Activated T-helper 9 cell treated with anti-CD3 and anti-CD28 coated beads, Interleukin-2, amount 50 U/mL, for 16 hours (primary cell): ENCODE measurements at places on chromosomes 13 and 19.

DNA sequence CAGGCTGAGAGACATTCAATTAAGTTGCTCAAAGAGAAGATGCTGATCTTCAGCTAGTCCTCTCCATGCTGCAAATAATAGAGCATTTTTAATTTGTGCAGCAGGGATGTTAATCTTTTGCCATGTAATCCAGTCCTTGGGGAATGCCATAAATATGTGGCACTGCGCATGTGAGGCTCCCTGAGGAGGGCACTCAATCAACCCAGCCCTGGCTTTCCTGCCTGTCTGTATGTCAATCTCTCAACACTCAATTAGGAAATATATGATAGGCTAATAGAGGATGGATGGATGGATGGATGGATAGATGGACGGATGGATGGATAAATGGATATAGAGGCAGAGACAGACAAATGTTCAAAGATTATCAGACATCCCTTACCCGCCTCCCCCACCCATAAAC is 31.6 kb upstream of the POP4 start:
- DNase-seq, result no peak

DNA sequence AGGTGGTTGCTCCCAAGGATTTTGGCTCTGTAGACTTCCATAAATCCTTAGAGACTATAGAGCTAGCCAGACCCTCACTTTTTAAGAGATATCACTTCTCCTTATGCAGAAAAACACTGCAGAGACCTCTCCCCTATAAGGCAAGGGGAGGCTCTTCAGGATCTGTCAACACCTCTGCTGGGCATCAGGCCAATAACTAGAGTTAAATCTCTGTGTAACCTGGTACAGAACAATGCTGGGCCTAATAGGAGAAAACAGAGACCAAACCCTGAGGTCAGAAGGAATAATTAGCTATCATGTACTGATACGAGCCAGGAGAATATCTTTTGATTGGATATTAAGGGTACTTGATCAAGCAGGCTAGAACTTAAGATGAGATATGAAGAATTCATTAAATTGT is 358.5 kb downstream of the TBC1D4 start:
- DNase-seq, result no peak

DNA sequence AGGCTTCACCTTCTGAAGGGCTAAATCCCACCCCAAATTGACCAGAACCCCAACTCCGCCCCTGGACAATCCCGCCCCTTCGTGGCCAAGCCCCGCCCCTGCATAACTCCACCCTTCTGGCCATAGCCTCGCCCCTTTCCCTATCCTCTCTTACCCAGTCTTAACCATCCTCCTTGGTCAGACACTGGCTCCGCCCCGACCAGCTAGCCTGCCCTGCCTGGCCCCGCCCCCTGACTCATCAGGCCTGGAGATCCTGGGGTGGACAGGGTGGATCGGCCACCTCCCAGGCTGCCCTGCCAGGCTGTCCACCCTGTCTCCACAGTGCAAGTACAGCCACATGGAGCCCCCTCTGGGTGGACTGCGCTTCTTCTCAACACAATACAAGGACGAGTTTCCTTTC is 8.0 kb upstream of the ZNF358 start:
- DNase-seq, result no peak

DNA sequence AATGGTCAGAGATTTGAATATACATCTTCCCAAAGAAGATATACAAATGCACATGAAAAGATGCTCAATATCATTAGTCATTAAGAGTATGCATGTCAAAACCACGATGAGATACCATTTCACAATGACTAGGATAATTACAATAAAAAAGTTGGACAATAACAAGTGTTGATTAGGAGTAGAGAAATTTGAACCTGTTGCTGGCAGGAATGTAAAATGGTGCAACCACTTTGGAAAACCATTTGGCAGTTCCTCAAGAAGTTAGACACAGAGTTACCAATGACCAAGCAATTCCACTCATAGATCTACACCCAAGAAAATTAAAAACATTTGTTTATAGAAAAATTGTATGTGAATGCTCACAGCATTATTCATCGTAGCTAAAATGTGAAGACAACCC is 33.2 kb upstream of the STARD13 start:
- DNase-seq, result no peak

- DNase-seq, result no peak
Measured at GRCh38 chr13:36778083-36778671, 40.8 kb upstream of the RFXAP start.

- no peak for DNase-seq
Measured at GRCh38 chr13:66369666-66370065, 860.5 kb downstream of the PCDH9 start.

DNA sequence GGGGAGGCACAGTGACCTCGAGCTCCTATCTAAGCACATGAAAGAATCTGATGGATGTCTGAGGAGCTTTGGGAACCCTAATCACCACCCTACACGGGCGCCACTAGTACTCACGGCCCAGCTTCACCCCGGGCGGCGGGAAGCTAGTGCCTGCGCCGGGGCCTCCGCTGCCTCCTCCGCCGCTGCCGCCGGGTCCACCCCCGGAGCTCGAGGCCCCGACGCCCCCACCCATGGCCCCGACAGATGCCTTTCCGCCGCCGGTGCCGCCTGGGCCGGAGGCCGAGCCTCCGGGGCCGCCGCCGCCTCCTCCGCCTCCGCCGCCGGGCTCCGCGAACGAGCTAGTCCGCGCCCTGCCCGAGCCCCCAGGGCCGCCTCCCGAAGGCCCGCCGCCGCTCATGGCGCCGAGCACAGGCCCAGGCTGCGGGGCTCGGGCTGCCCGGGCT is 312 bp downstream of the GSK3A start:
- DNase-seq, result peak; percentile 21

DNA sequence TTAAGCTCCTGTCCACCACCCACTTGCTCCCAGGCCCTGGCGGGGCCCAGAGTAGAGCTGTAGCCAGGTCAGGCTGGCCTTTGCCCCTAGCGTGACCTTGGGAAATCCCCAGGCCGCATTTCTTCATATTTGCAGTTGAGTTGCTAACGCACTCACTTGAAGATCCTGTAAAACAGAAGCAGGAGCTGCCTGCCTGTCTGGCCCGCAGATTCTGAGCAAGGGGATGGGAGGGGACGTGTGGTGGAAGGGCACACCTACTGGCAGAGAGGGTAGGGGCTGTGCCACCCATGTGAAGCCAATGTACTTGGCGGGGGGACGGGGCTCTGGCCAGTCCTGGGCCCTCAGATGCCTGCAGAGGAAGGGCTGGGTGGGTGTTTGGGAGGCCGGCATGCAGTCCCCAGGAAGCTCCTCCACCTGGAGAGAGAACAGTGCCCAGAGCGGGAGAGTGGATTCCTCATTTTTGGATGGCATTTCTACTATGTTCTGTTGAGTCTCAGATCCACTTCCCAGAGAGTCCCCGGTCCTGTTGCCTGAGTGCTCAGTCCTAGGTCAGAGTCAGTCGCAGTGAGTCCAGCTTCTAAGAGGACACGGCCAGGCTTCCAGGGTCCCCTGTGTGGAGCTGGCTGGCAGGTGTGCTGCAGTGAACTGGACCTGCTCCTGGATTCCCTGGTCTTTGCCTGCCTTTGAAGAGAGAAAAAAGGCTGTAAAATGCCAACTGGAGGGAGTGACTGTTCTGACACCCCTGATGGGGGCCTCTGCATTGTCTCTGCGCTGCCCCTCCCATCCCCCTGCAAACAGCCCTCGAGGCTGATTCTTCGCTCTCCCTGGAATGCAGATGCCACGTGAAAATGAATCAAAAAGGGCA is 62.9 kb downstream of the GGACT start:
- no peak for DNase-seq

- no peak for DNase-seq
Measured at GRCh38 chr13:42623916-42624315, 50.0 kb downstream of the TNFSF11 start.

DNA sequence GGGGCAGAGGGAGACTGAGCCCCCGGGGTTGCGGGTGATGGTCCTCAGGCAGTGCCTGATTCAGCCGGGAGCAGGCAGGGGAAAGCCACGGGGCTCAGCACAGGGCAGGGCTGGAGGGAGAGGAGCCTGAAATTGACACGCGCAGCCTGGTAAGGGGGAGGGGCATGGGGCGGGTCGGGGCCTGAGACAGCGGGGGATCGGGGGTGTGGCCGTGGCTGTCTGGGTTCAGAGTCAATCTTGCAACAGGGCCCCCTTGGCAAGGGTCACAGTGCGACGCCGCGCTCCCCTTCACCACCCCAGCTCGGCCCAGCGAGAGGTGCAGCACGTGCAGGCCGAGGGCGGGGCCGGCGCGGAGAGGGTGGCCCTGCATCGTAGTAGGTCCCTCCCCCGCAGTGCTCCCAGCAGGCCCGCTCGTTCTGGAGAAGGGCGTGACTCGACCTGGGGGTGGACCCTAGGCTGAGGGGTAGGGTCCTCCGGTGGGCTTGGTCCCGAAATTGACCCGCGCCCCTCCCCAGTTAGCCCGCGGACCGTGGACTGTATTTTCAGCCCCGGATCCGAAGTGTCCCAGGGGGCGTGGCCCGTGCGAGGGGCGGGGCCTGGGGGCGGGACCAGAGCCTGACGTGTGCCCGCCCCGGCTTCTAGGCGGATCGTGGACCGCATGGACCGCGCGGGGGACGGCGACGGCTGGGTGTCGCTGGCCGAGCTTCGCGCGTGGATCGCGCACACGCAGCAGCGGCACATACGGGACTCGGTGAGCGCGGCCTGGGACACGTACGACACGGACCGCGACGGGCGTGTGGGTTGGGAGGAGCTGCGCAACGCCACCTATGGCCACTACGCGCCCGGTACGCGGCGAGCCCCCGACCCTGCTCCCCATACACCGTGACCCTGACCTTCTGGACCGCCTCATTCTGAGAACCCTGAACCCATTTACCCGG is 6.0 kb downstream of the RCN3 start:
- DNase-seq, result peak; percentile 79

- DNase-seq, result no peak
Measured at GRCh38 chr19:17685451-17686022, 2.6 kb downstream of the UNC13A start.

DNA sequence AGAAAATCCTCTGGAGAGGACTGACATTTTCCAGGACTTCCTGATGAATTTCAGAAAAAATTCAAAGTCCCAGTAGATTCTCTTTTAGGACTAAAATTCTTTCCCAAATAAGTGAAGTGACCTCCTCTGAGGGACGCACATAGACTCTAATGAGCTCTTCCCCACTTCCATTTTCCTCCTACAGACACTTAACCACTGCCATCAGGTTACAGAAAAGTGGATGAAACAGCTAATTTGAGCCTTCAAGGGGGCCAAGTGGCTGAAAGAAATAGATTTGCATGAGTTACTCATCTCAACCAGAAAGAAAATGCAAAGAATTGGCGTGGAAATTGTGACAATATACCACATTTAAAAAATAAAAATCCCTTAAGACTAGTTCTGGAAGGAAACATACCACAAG is 185.3 kb upstream of the EDNRB start:
- no peak for DNase-seq

- DNase-seq, result no peak
Measured at GRCh38 chr19:50710094-50710493, 9.5 kb downstream of the SHANK1 start.

- no peak for DNase-seq
Measured at GRCh38 chr13:99484473-99484872, 16.8 kb upstream of the TM9SF2 start.

- no peak for DNase-seq
Measured at GRCh38 chr13:50283017-50283416, 267.8 kb downstream of the KCNRG start.

DNA sequence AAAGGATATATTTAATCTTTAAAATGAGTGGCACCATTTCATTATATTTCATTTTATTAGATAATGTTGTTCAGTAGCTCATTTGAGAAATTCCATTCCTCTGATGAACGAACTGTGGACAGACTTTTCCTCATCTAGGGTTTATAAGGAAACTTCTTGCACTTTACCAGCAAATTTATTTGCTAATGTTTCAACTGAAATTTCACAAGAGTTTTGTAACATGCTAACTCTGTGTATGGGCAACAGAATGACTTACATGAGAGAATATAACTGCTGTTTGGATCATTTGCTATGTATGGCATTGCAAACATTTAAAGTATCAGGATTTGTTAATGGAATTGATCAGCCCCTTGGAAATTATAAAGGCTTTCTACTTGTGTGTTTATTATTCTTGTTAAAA is 3.7 kb upstream of the IRS2 start:
- no peak for DNase-seq

- peak; percentile 37 for DNase-seq
Measured at GRCh38 chr19:16338470-16339360, 14.1 kb downstream of the KLF2 start.

DNA sequence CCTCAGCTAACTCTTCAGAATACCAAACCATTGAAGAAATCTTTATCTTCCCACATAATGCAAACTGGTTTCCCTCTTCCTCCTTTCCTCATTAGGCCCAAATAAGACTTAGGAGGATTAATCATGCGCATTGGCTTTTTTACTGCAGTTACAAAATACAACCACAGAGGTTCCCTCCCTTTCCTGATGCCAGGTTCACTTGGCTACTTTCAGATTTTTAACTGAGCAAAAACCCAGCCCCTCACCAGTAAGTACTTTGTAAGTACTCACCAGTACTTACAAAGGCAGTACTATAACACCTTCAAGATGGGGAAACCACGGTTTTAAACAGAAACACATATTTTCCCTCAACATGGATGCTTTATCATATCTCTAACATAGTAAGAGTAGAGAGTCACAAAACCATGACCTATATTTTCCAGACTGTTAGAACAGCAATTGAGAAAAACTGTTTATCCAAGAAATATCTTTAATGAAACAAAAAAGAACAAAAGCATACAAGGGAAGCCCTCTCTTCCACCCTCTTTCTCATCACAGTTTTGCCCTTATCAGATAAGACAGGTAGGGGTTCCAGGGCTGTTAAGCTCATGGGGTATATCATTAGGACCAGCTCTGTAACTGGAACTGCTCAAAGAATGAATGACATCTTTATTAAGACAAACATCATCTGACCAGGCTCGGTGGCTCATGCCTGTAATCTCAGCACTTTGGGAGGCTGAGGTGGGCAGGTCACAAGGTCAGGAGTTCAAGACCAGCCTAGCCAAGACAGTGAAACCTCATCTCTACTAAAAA is 12.7 kb downstream of the FOXO1 start:
- no peak for DNase-seq

GRCh38 chr19:7868671-7869452 is 5.3 kb downstream of the PRR36 start:
- DNase-seq, result peak; percentile 73

DNA sequence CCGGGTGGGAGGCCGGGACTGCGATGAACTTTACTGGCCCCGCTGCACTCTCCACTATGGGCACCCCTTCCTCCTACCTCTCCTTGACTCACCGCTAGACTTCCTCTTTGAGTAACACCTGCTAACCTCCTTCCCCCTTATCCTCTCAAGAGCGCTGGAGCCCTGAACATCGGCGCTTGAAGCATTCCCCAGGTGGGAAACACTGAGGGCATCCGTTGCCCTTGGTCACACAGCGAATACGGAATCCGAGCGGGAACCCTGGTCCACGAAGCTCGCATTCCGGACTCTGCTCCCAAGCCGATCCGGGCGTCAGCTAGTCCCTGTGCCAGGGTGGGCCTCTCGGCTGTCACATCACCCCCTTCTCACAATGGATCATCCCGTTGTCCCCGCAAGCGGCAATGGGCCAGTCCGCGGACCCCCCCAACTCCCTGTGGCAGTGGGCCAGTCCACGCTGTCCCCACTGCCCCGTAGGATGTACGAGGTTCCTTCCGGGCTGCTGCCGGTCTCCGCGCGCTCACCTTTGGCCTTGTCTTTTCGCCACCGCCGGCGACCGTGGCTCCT is 4.2 kb downstream of the LIPE start:
- DNase-seq, result peak; percentile 30

GRCh38 chr13:36163809-36164308 is 32.7 kb upstream of the DCLK1 start:
- no peak for DNase-seq
